Vagina (tissue), 2 donors: ENCODE measurements at places on chromosomes 7 and 10. TPM values are rescaled to one million over a fixed set of nuclear protein-coding genes. Genes with fewer than 3 reads are reported as not detected.

The POP7 gene
- 44.0 TPM for total RNA-seq

GRCh38 chr7:36583318-36583717 is 141.0 kb downstream of the AOAH start:
- no peaks in the 10 kb centered on the region for H3K4me1 ChIP-seq
- DNase-seq, result no peak
- H3K27me3 ChIP-seq, result no peaks in the 10 kb centered on the region
- no peak overlapping the region for H3K27ac ChIP-seq
- no peaks in the 10 kb centered on the region for H3K36me3 ChIP-seq
- no peak overlapping the region for H3K4me3 ChIP-seq

The SRRM3 gene
- total RNA-seq, result 9.8 TPM

DNA sequence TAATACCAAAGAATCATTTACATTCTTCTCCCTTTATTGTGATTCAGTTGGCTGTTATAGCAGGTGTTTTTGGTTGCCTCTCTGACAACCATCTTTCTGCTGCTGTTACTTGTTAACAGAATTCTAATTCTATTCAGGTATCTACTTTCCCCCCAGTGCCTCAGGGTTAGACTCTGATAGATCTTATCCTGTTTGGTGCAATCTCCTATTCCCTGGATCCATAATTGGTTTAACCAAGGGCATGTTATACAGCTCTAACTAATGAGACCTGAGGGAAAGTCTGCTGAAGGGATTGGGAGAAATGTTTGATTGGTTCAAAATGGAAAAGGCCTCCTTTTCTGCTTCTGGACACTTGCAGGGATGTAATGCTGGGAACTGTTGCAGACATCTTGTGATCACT is 161.5 kb downstream of the GPR158 start:
- H3K27ac ChIP-seq, result no peak overlapping the region
- no peaks in the 10 kb centered on the region for H3K4me1 ChIP-seq
- H3K36me3 ChIP-seq, result no peaks in the 10 kb centered on the region
- no peak overlapping the region for H3K4me3 ChIP-seq
- DNase-seq, result no peak
- no peaks in the 10 kb centered on the region for H3K27me3 ChIP-seq

DNA sequence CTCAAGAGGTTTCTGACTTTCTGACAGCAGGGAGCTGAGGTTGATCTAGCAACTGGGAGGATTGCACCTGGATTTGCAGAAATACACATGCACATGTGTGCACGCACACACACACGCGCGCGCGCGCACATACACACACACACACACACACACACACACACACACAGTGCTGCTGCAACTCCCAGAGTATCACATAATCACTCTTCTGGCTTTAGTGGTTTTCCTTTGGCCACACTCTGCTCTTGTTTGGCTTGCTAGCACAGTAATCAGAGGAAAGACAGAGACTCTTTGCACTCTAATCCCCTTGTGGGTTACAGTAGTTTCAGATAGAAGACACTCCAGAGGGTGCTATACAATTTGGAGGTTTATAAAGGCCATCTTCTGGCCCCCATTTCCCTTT is 705.0 kb downstream of the AUTS2 start:
- H3K36me3 ChIP-seq, result no peaks in the 10 kb centered on the region
- no peaks in the 10 kb centered on the region for H3K27me3 ChIP-seq
- no peak for DNase-seq
- no peak overlapping the region for H3K4me3 ChIP-seq
- no peak overlapping the region for H3K27ac ChIP-seq
